ENCODE measurements at places on chromosomes 7 and 10. TPM values are rescaled to one million over a fixed set of nuclear protein-coding genes. Genes with fewer than 3 reads are reported as not detected.

DNA sequence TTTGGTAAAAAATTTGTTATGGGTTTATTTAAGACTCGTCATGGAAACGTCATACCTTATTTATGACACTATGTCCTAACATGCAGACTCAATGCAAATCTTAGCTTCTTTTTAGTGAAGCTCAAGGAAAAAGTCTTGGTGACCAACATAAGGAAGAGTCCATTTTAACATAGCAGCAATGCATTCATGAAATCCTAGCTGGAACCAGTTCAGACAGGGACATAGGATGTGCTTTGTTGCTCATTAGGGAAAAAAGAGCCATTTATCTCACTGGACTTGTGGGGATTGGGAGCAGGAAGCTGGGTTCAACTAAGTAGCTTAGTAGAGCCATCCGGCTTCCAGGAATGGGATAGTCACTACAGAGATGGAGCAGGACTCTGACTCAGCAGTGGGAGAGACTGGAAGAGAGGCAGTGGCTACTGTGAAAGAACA is 100.7 kb upstream of the DKK1 start:
- no peaks in the 10 kb centered on the region for H3K27me3 ChIP-seq
- no peaks in the 10 kb centered on the region for H3K36me3 ChIP-seq
- no peak overlapping the region for H3K27ac ChIP-seq
- H3K4me1 ChIP-seq = peaks cover 15% of the 10 kb centered on the region

- no peak overlapping the region for H3K4me3 ChIP-seq
- H3K4me1 ChIP-seq = no peaks in the 10 kb centered on the region
- no peaks in the 10 kb centered on the region for H3K36me3 ChIP-seq
- DNase-seq = no peak
- no peaks in the 10 kb centered on the region for H3K27me3 ChIP-seq
- no peak overlapping the region for H3K27ac ChIP-seq
Measured at GRCh38 chr10:81019029-81019890, 481.6 kb downstream of the SH2D4B start.

- no peaks in the 10 kb centered on the region for H3K27me3 ChIP-seq
- H3K4me3 ChIP-seq = no peak overlapping the region
- H3K27ac ChIP-seq = peak overlapping the region; percentile 83
- DNase-seq = no peak
Measured at GRCh38 chr7:20085086-20085485, 132.1 kb downstream of the MACC1 start.

DNA sequence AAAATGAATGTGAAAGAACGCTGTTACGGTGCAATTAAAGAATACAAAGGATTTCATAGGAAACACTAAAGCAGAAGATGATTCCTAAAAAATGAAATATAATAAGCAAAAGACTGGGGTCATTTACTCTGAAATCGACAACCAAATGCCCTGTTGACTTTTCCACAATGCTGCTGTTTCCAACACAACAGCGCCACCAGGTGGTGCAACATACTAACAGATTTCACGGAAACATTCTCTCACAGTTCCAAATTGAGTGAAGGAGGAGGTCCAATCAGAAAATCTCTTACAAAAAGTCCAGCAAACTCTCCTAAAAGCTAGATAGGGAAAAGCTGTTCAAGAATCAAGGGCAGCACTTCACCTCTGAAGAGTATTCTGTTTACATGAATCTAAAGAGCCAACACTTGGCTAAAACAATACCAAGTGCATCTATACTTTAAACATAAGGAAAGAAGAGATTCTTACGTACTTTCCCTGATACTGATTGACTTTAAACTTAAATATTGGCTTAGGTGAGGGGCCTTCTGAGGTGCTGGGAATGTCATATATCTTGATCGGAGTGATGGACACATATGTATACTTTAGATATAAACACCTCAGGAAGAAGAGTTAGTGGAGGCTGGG is 55.9 kb downstream of the UPF2 start:
- no peak for DNase-seq
- no peak overlapping the region for H3K4me3 ChIP-seq
- H3K36me3 ChIP-seq = no peaks in the 10 kb centered on the region
- no peaks in the 10 kb centered on the region for H3K27me3 ChIP-seq
- H3K27ac ChIP-seq = no peak overlapping the region

GRCh38 chr7:158120316-158120715 is 467.3 kb downstream of the PTPRN2 start:
- no peaks in the 10 kb centered on the region for H3K36me3 ChIP-seq
- no peaks in the 10 kb centered on the region for H3K27me3 ChIP-seq
- no peak overlapping the region for H3K4me3 ChIP-seq
- no peak for DNase-seq
- no peaks in the 10 kb centered on the region for H3K4me1 ChIP-seq

DNA sequence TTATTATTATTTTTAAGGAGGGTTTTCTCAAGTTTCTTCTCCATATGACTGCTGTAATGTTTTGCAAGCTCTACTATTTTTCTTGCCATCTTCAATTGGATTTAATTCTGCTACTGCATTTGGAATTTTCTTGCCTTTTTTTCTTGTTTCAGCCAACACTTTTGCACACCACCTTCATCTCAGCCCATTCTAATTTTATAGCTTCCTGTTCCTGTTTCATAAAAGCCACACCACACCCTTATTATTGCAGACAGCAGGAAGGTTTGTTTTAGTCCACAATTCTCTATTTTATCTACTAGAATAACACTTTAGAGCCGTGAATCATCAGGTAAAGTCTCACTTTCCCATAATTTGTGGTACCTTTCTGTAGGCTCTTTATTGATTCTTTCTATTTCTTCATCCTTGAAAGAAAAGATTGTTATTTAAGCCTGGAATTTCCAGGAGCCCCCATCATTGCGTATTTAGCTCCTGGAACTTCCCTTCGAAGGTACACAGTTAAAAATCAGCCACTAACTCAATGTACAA is 209.3 kb upstream of the TBX20 start:
- no peak overlapping the region for H3K27ac ChIP-seq
- no peaks in the 10 kb centered on the region for H3K4me1 ChIP-seq
- H3K27me3 ChIP-seq = no peaks in the 10 kb centered on the region
- H3K4me3 ChIP-seq = no peak overlapping the region
- H3K36me3 ChIP-seq = no peaks in the 10 kb centered on the region

DNA sequence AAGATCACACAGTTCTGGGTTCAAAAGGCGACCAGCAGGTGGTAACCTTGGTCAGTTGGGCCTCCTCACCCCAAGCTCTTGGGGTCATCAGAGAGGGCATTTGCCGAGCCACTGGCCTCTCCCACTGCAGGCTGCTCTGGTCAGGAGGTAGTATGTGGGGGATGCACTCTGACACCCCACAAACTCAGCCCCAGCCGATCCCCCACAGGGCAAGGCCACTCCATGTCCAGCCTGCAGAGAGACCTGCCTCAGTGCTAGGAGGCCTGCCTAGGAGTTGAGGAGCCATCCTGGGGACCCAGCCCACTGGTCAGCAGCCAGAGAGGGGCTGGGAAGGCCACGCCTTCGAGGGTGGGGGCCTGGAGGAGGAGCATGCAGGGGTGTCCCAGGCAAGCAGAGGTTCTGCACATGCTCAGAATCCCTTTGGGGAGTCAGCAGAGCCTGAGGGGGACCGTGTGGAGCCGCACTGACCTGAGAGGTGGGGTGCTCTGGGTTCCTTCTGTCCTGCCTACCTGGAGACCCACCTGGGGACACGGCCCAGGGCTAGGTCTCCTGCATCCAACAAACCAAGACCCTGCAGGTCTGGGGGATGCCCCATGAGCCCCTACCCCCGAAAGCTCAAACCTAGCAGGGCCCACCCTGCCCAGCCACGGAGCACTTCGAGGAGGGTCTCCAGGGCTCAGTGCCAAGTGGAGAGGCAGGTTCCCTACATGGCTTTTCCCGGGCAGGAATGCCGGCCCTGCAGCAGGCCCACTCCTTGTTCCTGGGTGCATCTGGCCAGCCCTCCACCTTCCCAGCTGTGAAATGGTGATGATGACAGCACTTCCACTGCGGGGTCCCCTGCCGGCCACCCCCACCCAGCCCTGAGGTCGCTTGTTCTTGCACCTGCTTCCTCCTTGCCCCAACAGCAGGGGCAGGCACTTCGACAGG is 58.5 kb downstream of the RASGEF1A start:
- no peaks in the 10 kb centered on the region for H3K27me3 ChIP-seq
- H3K4me1 ChIP-seq = no peaks in the 10 kb centered on the region
- no peak overlapping the region for H3K4me3 ChIP-seq
- no peak overlapping the region for H3K27ac ChIP-seq
- DNase-seq = no peak
- no peaks in the 10 kb centered on the region for H3K36me3 ChIP-seq

- H3K4me1 ChIP-seq = no peaks in the 10 kb centered on the region
- DNase-seq = no peak
- no peak overlapping the region for H3K27ac ChIP-seq
Measured at GRCh38 chr10:133347710-133348517, 741 bp downstream of the PRAP1 start.

- no peak overlapping the region for H3K27ac ChIP-seq
- peaks cover 44% of the 10 kb centered on the region for H3K4me1 ChIP-seq
- no peak for DNase-seq
- no peaks in the 10 kb centered on the region for H3K27me3 ChIP-seq
- H3K4me3 ChIP-seq = no peak overlapping the region
- H3K36me3 ChIP-seq = no peaks in the 10 kb centered on the region
Measured at GRCh38 chr7:1671594-1672451, 1.7 kb downstream of the ELFN1 start.

GRCh38 chr10:88008866-88009470 is 145.5 kb downstream of the PTEN start:
- H3K36me3 ChIP-seq = no peaks in the 10 kb centered on the region
- no peaks in the 10 kb centered on the region for H3K27me3 ChIP-seq
- no peak for DNase-seq
- H3K27ac ChIP-seq = no peak overlapping the region

DNA sequence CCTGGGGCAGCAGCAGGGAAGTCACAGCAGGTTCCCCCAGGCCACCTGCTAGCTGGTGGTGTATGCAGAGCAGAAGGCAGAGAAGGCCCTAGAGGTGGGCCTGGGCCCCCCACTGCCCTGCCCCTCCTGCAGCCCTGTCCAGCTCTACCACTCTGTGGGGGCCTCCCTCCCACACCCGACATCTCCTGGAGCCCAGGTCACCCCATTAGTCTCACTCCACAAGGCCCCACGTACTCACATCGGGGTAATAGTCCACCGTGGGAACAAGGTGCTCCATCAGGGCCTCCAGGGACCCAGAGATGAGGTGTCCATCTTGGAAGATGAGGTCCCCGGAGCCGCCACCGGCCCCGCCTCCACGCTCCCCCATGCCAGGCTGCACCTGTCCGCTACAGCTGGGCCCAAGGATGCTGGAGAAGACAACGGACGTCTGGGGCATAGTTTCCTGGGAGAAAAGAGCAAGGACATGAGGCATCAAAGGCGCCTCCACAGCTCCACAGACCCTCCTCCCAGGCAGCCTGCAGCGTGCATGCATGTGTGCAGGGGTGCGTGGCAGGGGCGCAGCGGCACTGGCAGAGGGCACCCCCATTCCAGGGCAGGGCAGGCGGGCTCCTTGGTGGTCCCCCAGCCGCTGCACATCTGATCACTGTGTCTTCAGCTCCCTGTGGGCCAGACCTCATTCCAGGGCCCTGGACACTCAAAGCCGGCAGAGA is 61.0 kb downstream of the RASGEF1A start:
- no peak overlapping the region for H3K4me3 ChIP-seq
- no peak for DNase-seq
- no peaks in the 10 kb centered on the region for H3K27me3 ChIP-seq
- H3K4me1 ChIP-seq = peaks cover 17% of the 10 kb centered on the region
- H3K27ac ChIP-seq = no peak overlapping the region

GRCh38 chr10:3624367-3624766 is 160.6 kb downstream of the KLF6 start:
- peaks cover 18% of the 10 kb centered on the region for H3K4me1 ChIP-seq
- H3K36me3 ChIP-seq = no peaks in the 10 kb centered on the region
- DNase-seq = no peak
- H3K4me3 ChIP-seq = no peak overlapping the region
- H3K27ac ChIP-seq = peak overlapping the region; percentile 5
- H3K27me3 ChIP-seq = no peaks in the 10 kb centered on the region

GRCh38 chr7:4237296-4238235 is 444.5 kb upstream of the FOXK1 start:
- H3K4me3 ChIP-seq = no peak overlapping the region
- H3K27ac ChIP-seq = no peak overlapping the region
- no peaks in the 10 kb centered on the region for H3K36me3 ChIP-seq
- no peaks in the 10 kb centered on the region for H3K4me1 ChIP-seq
- DNase-seq = no peak

- H3K4me1 ChIP-seq = peaks cover 8% of the 10 kb centered on the region
- no peaks in the 10 kb centered on the region for H3K36me3 ChIP-seq
- H3K27ac ChIP-seq = no peak overlapping the region
- no peaks in the 10 kb centered on the region for H3K27me3 ChIP-seq
- DNase-seq = no peak
Measured at GRCh38 chr10:42836096-42836495, 53.5 kb downstream of the BMS1 start.

DNA sequence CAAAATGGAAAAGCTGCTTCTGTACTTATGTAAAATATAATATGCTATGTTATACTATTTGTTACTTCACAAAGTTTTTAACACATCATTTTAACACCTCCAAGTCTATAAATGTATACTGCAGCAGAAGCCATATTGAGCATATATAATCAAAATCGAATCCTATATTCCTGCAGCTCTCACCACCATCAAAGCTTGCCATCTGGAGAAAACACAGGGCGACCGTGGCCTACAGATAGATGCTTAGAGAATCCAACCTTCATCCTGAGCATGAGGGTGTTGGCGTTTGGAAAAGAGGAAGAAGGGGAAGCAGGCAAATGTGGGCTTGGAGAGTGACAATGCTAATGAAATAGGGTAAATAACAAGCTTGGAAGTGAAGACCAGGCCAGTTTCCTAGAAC is 258.8 kb upstream of the IMMP2L start:
- no peaks in the 10 kb centered on the region for H3K36me3 ChIP-seq
- no peak for DNase-seq
- H3K4me3 ChIP-seq = no peak overlapping the region
- no peaks in the 10 kb centered on the region for H3K4me1 ChIP-seq

DNA sequence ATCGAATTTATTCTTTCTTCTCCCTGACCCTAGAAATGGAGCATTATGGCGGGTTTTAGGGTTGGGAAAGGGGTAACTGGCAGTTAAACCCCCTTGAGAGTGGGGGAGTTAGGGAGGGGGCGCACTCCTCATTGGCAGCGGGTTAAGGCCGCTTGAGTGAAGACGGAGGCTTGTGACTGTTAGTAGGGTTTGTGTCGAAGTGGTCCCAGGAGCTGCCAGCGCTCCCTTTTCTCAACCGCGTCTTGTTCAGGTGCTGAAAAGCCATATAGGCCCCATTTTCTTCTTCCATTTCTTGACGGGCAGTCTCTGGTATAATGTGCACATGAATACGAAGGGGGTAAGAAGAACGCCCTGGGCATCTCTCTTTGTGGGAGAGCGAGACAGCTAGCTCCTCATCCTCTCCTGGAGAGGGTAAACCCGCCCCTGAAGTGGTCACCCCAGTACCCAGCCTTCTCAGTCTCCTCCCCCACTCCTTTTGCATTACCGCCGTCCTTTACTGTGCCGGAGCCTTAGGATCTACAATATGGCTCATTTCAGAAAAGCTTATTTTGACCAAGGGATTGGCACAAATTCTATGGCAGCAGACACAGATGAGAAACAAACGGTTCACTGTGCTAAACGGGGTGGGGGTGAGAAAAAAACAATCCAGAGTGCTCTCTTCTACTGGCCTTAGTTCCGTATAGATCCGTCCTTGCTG is 836 bp downstream of the KMT2E start:
- no peaks in the 10 kb centered on the region for H3K27me3 ChIP-seq
- peak overlapping the region; percentile 94 for H3K4me3 ChIP-seq
- peaks cover 48% of the 10 kb centered on the region for H3K4me1 ChIP-seq
- no peaks in the 10 kb centered on the region for H3K36me3 ChIP-seq

- H3K36me3 ChIP-seq = no peaks in the 10 kb centered on the region
- H3K27ac ChIP-seq = peak overlapping the region; percentile 78
- peaks cover 19% of the 10 kb centered on the region for H3K4me1 ChIP-seq
- no peak for DNase-seq
Measured at GRCh38 chr10:3068201-3068967, 1.0 kb downstream of the PFKP start.

The NEUROG3 gene
- total RNA-seq = not detected

The BLNK gene
- 8.8 TPM for total RNA-seq

The HOXA4 gene
- total RNA-seq = 0.98 TPM

The PTN gene
- 48.4 TPM for total RNA-seq

The NACAD gene
- 9.6 TPM for total RNA-seq

The FAM237B gene
- not detected for total RNA-seq

All from vagina (tissue), 2 donors.